Bronchial epithelial cell (primary cell): ENCODE measurements at places on chromosomes 6 and 20.

- no peak for DNase-seq
Observed at GRCh38 chr6:70651326-70651905, 16.3 kb upstream of the SMAP1 start.

DNA sequence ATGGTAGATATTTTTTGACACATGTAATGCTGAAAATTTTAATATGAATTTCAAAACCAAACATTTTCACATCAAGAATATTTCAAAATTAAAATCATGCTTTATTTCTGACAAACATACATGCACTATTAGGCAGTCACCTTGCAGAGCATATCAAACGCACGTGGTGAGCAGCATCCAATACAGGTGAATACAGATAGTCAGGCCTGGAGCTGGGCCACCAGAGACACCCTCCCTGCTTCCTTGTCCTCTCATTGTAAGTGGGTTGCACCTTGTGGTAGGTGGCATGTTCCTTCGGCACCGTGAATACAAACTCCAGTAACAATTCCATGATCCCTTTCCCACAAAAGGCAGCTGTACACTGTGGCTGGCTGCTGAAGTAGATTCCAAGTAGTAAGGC is 8.9 kb downstream of the REV3L start:
- DNase-seq: no peak

GRCh38 chr6:119891206-119891605 is 541.6 kb upstream of the MAN1A1 start:
- no peak for DNase-seq

DNA sequence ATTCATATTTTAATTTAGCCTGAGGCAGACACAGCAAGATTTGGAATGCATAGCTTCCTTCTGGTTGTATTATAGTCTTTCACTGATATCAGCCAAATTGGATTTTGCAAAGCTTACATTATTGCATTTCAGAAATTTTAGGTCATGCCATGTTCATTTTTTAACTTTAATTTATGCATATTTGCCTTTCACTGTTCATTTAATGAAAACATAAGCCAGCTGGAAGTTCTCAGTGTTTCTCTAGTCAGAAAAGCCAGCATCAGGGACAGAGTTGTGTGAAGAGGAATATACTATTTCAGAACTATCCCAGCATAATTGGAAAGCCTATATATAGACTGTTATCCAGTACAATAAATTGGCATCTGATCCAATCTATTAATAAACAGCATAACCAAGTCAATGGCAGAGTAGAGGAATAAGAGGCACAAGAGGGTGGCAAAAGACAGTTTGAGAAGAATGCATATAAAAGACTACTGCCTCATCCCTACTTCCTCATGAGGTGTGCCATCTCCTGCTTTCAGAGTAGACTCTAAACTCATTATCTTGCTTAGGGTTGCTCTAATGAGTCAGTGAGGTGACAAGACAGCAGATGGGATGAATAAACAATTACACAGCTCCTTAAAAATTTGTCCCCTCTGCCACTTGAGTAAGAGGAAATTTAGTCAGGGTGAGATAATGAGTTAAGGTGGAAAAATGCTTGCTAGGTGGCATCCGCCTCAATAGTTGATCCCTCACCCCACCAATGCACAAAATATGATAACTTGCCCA is 159.8 kb upstream of the HCRTR2 start:
- DNase-seq: peak; percentile 18

DNA sequence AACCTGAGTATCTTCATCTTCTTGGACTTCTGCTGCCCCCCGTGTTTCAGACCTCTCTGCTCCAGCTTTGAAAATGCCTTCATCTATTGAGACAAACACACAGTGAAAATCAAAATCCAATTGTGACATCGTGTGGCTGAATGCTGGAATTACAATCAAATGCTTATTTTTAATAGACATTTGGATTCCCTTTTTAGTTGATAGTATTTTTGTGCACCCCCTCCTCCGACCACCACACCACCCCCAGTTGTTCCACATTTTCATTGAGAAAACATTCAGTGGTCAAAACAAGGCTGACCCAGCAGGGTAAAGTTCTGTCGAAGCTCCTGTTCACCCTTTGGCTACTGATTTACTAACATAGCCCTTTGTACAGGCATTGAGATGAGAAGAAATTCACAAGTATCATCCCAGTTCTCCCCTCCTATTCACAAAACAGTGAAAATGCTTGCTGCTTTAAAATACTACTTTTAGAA is 79.0 kb downstream of the NRSN1 start:
- DNase-seq: peak; percentile 43

- no peak for DNase-seq
Observed at GRCh38 chr6:157741948-157742556, 81.0 kb upstream of the SNX9 start.

DNA sequence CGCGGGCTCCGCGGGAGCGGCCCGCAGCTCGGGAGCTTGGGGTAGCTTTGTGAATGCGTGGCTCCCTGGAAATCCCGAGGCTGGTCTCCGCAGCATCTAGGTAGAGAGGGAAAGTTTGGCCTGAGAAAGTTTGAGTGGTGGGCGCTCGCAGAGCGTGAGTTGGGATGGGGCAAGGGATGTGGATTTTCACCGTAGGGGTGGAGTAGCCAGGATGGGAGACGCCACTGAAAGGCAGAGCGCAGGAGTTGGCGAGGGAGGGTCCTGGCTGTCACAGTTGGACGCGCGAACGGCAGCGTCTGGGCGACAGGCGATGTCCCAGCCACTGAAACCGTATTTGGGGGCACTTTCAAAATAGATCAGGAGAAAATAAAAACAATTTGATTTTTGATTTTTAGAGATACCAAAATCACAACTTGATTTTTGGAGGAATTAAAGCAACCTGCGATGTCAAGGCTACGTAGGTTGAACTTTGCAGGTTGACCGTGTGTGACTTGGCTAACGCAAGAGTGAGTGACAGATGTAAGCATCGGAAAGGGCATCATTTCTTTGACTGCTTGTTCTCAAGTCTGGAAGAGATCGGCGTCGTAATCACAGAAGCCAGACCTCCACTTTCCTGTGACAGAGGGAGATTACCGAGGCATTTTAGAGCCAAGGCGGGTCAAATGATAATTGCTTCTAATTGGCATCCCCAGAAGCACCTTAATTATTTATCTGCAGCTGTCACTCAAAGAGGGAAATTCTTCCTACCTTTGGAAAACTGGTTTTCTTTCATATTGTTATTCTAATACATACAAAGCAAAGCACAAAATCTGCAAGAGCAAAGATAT is 646 bp downstream of the HEY2 start:
- DNase-seq: no peak

- DNase-seq: peak; percentile 97
Observed at GRCh38 chr20:7195704-7196103, 428.2 kb downstream of the BMP2 start.

- DNase-seq: no peak
Observed at GRCh38 chr6:116393430-116393829, 22.7 kb downstream of the DSE start.

- peak; percentile 22 for DNase-seq
Observed at GRCh38 chr6:149130508-149130907, 187.0 kb upstream of the TAB2 start.

DNA sequence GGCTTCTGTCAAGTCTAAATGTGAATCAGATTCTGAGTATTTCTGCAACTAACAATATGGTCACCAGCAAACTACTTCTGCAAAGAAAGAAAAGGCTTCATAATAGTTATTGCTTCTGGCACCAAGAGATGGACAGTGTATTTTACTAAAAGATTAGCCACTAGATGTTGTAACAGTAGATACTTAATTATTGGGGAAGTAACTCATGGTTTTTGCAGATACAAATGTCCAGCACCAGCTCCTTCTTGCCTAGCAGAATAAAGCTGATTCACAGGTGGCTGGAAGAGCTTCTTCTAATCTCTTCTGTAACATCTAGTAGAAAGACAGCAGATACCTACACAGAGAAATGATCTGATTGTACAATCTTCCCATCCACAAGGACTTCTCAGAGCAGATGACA is 21.2 kb downstream of the ATXN1 start:
- DNase-seq: no peak

- peak; percentile 67 for DNase-seq
Observed at GRCh38 chr6:140855520-140855919, 1277.2 kb upstream of the GJE1 start.

GRCh38 chr6:48123601-48124000 is 12.6 kb upstream of the PTCHD4 start:
- DNase-seq: no peak

GRCh38 chr6:8225113-8225512 is 122.8 kb upstream of the EEF1E1 start:
- DNase-seq: peak; percentile 48
